Nephron progenitor cell (in vitro differentiated cells): ENCODE measurements at places on chromosomes 5 and 9.

DNA sequence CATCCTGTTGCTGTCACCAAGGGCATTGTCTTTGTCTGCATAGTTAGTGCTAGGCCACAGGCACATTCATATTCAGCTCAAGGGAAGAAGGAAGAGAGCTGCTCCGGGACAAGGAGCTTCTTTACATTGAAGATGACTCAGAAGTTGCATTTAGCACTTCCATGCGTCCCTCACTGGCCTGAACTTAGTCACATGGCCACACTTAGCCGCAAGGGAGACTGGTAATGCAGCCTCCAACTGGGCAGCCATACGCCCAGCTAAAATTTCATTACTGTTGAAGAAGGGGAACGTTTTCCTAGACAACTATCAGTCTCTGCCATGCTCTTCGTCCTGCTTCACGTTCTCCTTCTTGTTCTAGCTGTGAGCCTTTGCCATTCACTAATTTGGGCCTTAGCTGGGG is 20.0 kb downstream of the ACTL7B start:
- no peak for DNase-seq
- H3K4me3 ChIP-seq = no peak overlapping the region
- peaks cover 12% of the 10 kb centered on the region for H3K4me1 ChIP-seq
- H3K36me3 ChIP-seq = no peaks in the 10 kb centered on the region
- peaks cover 4% of the 10 kb centered on the region for H3K27me3 ChIP-seq

GRCh38 chr9:37650299-37650872 is 368 bp upstream of the FRMPD1 start:
- peak overlapping the region; percentile 29 for H3K27ac ChIP-seq
- peak; percentile 83 for DNase-seq
- peaks cover 4% of the 10 kb centered on the region for H3K4me1 ChIP-seq
- H3K4me3 ChIP-seq = peak overlapping the region; percentile 80
- peaks cover 94% of the 10 kb centered on the region for H3K27me3 ChIP-seq

- H3K4me1 ChIP-seq = peaks cover 7% of the 10 kb centered on the region
- no peak for DNase-seq
- H3K36me3 ChIP-seq = no peaks in the 10 kb centered on the region
- no peaks in the 10 kb centered on the region for H3K27me3 ChIP-seq
Measured at GRCh38 chr5:83636156-83636555, 84.5 kb downstream of the HAPLN1 start.

- H3K27me3 ChIP-seq = peaks cover 18% of the 10 kb centered on the region
- DNase-seq = no peak
- no peak overlapping the region for H3K4me3 ChIP-seq
- H3K4me1 ChIP-seq = peaks cover 25% of the 10 kb centered on the region
- no peaks in the 10 kb centered on the region for H3K36me3 ChIP-seq
Measured at GRCh38 chr9:2427120-2427891, 194.3 kb upstream of the VLDLR start.

GRCh38 chr9:69171517-69171916 is 2.6 kb upstream of the TJP2 start:
- H3K36me3 ChIP-seq = no peaks in the 10 kb centered on the region
- H3K27me3 ChIP-seq = peaks cover 35% of the 10 kb centered on the region
- no peak for DNase-seq
- peaks cover 42% of the 10 kb centered on the region for H3K4me1 ChIP-seq
- no peak overlapping the region for H3K4me3 ChIP-seq

GRCh38 chr9:79362100-79363081 is 209.4 kb upstream of the TLE4 start:
- H3K4me1 ChIP-seq = peaks cover 14% of the 10 kb centered on the region
- no peaks in the 10 kb centered on the region for H3K36me3 ChIP-seq
- H3K4me3 ChIP-seq = no peak overlapping the region
- H3K27ac ChIP-seq = no peak overlapping the region
- H3K27me3 ChIP-seq = peaks cover 3% of the 10 kb centered on the region
- DNase-seq = no peak

- H3K27me3 ChIP-seq = peaks cover under 1% of the 10 kb centered on the region
- peak overlapping the region; percentile 57 for H3K27ac ChIP-seq
- peaks cover 47% of the 10 kb centered on the region for H3K4me1 ChIP-seq
- no peak for DNase-seq
- H3K4me3 ChIP-seq = peak overlapping the region; percentile 35
- H3K36me3 ChIP-seq = peaks cover 21% of the 10 kb centered on the region
Measured at GRCh38 chr9:105259731-105260612, 15.5 kb downstream of the SLC44A1 start.

DNA sequence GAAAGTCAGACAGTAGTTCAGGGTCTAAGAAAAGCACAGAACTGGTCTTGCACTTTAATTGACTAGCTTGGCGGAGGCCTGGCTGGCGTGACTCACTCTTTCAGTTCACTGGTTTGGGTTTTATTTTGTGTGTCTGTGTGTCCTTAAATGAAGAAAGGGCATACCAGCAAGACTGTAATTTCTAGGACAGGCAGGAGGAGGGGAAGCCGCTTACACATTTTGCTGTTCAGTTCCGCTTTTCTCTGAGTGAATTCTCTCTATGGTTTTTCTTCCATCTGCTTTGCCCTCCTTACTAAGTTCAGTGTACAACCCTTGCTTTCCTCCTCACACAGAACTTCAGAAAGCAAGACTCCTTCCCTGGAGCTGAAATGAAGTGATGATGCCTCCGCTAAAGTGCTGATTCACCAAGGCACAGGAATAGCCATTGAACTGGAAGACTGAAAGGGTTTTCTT is 150.8 kb downstream of the MEF2C start:
- H3K4me1 ChIP-seq = peaks cover 5% of the 10 kb centered on the region
- H3K4me3 ChIP-seq = no peak overlapping the region
- no peak for DNase-seq
- H3K36me3 ChIP-seq = no peaks in the 10 kb centered on the region

- peak overlapping the region; percentile 41 for H3K4me3 ChIP-seq
- peaks cover 16% of the 10 kb centered on the region for H3K36me3 ChIP-seq
- peak overlapping the region; percentile 49 for H3K27ac ChIP-seq
- H3K4me1 ChIP-seq = peaks cover 6% of the 10 kb centered on the region
Measured at GRCh38 chr9:91817493-91818224, 132.4 kb downstream of the ROR2 start.

- no peak for DNase-seq
- H3K4me1 ChIP-seq = peaks cover 16% of the 10 kb centered on the region
- no peaks in the 10 kb centered on the region for H3K36me3 ChIP-seq
- H3K27me3 ChIP-seq = peaks cover 7% of the 10 kb centered on the region
- no peak overlapping the region for H3K4me3 ChIP-seq
Measured at GRCh38 chr5:146643776-146644175, 127.8 kb upstream of the GPR151 start.

DNA sequence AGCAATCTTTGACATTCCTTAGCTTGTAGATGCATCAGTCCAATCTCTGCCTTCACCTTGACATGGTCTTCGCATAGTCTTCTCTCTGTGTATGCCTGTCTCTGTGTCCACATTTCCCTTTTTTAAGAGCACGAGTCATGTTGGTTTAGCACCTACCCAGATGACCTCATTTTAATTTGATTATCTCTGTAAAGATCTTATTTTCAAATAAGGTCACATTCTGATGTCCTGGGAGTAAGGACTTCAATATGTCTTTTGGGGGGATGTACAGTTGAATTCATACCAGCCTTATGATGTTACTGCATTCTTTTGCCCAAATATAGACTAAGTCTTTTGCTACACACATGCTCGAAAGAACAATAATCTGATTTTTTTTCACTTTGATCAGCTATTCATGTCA is 6.9 kb downstream of the KCTD16 start:
- H3K27me3 ChIP-seq = peaks cover 7% of the 10 kb centered on the region
- H3K27ac ChIP-seq = no peak overlapping the region
- DNase-seq = no peak
- no peaks in the 10 kb centered on the region for H3K4me1 ChIP-seq
- H3K4me3 ChIP-seq = no peak overlapping the region

GRCh38 chr9:13022756-13023155 is 247.9 kb downstream of the LURAP1L start:
- no peaks in the 10 kb centered on the region for H3K4me1 ChIP-seq
- DNase-seq = no peak
- no peaks in the 10 kb centered on the region for H3K27me3 ChIP-seq
- H3K36me3 ChIP-seq = no peaks in the 10 kb centered on the region

DNA sequence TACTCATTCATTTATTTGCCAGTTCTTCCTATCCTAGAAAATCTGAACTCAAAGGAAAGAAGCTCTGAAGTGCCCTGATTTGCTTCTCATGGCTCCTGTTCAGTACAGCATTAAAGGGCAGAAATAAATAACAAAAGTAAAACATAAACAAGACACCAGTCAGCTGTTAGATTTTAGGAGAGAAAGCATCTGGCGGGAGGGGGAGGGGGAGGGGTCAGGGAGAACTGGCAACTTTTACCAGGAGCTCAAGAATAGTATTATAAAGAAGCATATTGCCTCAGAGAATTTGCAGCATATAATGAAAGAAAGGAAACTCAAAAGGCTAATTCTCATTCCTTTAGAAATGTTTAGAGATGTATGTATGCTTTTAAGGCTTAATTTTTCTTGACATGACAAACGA is 68.1 kb downstream of the SEMA6A start:
- H3K27ac ChIP-seq = no peak overlapping the region
- H3K36me3 ChIP-seq = peaks cover 37% of the 10 kb centered on the region
- H3K4me1 ChIP-seq = peaks cover 82% of the 10 kb centered on the region
- H3K4me3 ChIP-seq = no peak overlapping the region
